ENCODE measurements at places on chromosomes 2 and 18.

GRCh38 chr2:120820263-120820952 is 84.7 kb downstream of the GLI2 start:
- DNase-seq, result no peak

DNA sequence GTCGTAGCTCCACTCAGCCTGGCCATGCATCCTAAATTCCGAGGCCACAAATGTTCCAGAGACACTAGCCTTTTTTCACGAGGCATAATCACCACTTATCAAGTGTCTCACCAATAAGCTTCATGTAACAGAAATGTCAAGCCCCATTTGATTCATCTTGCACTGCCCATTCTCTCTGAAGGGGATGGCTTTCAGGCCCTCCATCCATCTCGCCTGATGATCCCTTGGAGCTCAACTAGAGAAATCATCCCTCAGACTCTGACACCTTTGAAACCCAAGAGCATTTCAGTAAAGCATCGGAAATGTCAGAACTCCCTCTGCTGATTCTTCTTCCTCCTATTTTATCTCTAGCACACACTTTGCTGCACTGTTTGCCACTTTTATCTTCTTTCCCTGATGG is 91.7 kb downstream of the DCC start:
- no peak for DNase-seq

- no peak for DNase-seq
These were observed 8.2 kb downstream of the LPIN1 start for GRCh38 chr2:11754700-11755015.

- DNase-seq, result no peak
These were observed 292.8 kb downstream of the LNPK start for GRCh38 chr2:175709248-175709647.

DNA sequence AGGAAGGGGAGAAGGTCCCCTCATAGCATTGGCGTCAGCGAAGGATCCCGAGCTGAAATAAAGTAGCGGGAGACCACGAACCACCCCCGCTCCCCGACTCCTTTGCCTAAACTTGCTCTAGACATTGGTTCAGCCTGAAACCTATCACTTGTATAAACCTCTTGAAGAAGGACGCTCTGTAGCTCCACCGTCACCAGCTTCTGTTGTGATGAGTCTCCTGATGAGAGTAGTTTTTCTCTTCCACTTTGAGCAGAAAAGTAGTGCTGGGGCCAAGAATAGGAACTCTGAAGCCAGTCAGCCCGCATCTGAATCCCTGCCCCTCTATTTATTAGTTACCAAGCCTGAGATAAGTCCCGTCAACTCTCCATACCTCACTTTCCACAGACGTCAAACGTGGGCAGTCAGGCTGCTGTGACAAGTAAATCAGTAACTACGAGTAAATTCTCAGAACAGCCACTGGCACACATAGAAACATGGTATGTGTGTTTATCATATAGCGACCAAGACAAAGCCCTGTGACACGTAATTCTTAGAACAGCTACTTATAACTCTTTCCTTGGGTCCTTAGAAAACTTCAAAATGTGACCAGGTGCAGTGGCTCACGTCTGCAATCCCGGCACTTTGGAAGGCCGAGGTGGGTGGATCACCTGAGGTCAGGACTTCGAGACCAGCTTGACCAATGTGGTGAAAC is 61.7 kb downstream of the CD226 start:
- DNase-seq, result no peak

DNA sequence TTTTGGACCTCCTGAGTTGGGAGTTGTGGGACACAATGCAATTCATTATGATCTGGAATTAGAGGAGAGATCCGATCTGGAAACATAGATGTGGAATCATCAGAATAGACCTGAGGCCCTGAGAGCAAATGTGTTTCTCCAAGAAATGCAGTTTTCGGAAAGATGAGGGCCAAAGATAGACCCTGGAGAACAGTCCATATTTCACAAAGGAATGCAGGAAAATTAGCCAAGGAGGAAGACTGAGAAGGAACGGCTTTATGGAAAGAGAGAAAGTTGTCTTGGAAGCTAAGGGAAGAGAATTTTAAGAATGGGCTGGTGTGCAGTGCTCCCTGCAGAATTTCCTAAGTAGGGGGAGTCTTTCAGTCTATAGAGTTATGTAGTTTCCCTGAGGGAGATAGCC is 11.1 kb upstream of the ZNF532 start:
- DNase-seq, result no peak

- DNase-seq, result no peak
These were observed 79.8 kb downstream of the ASB1 start for GRCh38 chr2:238506371-238507068.

DNA sequence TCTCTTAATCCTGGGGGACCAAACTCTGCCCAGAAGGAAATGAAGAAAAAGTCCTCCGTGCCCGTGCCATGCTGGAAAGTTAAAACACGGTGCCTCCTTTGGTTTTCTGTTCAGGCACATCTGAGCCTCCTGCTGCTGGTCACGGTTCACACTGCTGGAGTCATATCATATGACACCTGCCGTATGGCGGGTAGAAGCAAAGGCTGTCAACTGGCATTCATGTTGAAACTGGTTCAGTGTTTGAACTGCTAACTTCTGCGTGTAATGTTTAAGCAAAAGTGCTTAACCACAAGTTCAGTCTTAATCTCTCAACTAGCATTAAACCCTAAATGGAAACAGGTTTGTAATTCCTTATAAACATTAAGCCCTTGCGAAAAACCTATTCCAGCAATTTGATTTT is 3.1 kb downstream of the STK39 start:
- peak; percentile 6 for DNase-seq

DNA sequence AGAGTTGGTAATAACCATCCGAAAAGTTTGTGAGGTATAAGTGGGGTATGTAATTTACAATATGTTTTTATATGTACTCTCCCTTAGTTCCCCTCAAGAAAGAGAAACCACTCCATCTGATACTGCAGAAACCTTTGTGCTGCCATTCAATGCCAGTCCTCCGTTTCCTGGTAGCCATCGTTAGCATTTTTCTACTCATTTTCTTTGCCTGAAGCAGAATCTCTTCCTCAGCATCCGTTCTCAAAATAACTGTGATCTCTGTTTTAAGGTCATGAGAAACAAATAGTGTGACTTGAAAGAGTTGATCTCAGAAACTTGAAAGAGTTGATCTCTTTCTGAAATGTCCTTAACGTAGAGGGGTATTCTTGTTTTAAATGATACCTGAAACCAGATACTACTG is 996 bp downstream of the PTCD3 start:
- DNase-seq, result no peak

DNA sequence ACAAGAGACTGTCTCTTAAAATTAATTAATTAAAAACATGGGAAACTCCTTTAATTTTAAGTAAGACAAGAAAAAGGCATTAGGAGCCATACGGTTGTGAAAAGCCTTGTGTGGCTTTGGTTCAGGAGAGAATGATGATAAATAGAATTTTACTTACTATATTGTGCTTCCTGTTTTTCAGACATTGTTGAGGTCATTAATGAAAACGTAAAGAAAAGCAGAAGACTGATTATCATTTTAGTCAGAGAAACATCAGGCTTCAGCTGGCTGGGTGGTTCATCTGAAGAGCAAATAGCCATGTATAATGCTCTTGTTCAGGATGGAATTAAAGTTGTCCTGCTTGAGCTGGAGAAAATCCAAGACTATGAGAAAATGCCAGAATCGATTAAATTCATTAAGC is 10.7 kb upstream of the IL1RL2 start:
- no peak for DNase-seq

GRCh38 chr18:8980496-8980895 is 122.0 kb upstream of the NDUFV2 start:
- no peak for DNase-seq

- DNase-seq, result no peak
These were observed 10.9 kb downstream of the TMEM169 start for GRCh38 chr2:216092646-216093045.

- no peak for DNase-seq
These were observed 76.1 kb downstream of the THADA start for GRCh38 chr2:43519643-43520221.

GRCh38 chr2:191657977-191658376 is 20.0 kb upstream of the NABP1 start:
- no peak for DNase-seq

DNA sequence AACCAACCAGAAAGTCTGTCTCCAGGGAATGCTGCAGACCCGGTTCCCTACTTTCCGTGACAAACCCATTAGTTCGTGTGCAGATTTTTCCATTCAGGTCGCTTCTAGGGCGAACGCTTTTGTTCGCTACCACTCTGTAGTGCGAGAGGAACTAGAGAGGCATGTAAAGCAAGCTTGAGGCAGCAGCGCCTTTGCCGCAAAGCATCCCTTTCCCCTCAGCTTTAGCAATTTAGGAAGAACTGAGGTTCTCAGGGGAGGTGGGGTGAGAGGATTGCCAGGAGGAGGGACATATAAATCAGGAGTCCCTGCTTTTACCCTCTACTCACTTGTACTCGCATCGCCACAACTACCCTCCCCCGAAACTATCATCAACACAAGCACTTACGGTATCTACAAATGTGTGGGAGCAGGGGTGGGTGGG is 748 bp upstream of the ZNF804A start:
- DNase-seq, result no peak

DNA sequence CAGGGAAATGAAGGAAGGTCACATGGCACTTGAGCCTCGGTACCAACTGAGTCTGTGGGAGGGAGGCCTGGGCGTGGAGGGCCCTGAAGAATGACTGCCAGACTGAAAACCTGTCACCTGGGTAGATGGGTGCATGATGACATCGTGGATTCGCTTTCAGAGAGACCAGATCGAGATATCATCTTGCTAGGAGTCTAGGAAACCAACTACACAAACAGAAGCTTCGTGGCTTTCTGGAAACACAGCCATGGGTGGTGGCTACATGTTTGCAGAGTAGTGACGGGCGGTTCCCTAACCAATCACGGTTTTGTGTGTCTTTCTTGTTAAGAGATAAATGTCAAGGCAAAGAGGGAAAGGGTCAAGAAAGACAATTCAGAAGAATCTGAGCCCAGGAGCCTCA is 155.0 kb downstream of the EIPR1 start:
- no peak for DNase-seq

DNA sequence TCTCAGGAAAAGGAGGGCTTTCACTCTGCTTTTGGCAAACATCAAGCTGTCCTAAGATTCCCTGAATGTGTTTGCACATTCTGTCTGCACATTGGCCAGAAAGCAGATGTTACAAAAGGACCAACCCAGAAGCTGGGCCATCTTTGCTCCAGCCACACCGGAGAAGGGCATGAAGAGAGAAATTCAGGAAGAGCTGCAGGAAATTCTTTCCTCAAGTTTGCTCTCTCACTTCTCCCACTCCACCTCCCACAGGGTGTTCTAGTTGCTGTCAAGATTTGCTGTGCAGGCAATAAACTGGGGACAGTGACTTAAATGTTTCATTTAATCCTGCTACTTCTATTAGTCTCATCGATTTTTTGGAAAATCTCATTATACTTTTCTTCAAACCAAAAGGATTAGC is 137.7 kb upstream of the UNC80 start:
- DNase-seq, result no peak

GRCh38 chr2:28463893-28464292 is 32.0 kb upstream of the PLB1 start:
- DNase-seq, result no peak

DNA sequence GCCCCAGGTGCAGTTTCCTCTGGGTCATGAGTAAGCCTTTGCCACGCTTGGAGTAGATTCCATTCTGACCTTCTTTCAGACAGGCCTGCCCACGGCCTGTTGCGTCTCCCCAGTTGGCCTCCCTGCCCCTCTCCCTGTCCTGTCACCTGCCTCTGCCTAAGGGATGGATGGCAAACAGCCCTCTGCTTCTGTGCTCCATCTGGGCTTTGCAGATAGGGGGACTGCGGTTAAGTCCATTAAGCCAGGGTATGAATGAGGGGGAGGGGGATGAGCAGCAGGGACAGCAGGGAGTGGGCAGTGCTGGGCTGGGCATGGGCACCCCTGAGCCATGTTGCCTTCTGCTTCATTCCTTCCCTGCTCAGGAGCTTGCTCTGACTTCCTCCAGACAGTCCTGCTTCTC is 37.6 kb upstream of the B3GNT7 start:
- DNase-seq, result no peak

DNA sequence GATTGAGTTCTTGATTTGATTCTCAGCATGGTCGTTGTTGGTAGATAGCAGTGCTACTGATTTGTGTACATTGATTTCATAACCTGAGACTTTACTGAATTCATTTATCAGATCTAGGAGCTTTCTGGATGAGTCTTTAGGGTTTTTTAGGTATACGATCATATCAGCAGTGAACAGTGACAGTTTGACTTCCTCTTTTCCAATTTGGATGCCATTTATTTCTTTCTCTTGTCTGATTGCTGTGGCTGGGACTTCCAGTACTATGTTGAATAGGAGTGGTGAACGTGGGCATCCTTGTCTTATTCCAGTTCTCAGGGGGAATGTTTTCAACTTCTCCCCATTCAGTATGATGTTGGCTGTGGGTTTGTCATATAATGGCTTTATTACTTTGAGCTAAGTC is 27.9 kb upstream of the CXCR2 start:
- DNase-seq, result no peak

DNA sequence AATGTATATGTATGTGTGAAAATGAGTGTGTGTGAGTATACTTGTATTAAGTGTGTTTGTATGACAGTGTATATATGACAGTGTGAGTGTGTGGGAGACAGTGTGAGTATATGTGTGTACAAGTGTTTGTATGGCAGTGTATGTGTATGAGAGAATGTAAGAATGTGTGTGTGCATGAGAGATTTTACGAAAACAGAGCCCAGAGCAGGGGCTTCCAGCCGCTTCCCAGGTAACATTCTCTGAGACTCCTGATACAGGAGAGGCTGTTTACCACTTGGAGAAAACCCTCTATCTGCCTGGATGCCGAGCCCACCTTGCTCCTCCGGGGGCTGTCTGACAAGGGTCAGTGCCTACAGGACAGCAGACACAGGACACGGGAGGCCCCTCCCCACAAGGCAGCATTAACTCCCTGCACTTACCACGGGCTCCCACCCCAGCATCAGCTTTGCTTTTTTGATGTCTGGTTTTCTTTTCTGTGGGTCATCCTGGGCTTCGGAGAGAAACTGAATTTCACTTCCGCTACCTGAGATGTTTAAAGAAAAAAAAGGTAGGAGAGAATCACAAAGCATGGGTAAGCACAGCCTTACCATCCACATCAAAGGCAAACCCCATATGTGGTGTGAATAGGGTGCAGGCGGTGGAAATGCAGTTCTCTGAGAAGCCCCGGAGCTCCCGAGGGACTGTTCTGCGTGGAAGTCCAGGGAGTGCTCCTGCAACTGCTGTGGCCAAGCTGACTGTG is 97.6 kb downstream of the UXS1 start:
- no peak for DNase-seq

DNA sequence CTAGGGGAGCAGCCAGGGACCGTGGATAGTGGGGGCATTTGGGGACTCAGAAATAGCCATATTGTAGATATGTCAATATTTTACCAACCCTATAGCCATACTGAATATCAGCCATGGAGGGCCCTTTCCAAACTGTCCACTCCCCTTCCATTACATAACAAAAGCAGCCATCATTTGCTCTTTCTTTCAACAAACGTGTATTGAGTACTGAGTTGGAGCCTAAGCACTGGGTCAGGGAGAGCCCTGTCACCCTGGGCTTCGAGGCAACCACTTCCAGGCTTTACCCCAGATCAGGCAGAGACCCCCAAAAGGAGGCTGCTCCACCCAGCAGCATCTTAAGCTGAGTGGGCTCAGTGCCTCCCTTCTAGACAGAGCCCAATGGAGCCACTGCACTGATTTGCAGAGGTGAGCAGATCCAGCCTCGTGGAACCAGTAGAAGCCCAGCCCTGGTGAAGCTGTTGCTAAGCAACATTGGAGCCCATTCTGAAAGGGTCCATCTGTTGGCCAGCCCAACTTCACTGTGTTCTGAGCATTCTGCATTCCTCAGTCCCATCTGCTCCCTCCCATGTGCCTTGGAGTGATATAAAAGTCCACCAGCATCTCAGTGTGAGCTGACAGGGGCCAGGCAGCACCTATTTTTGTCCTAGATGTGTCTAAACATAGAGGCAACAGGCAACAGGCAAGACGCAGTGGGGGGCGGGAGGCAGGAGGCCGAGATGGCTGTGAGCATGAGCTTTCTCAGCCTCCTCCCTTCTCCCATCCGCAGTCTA is 112.1 kb downstream of the PLB1 start:
- DNase-seq, result no peak

Measured in stimulated activated CD8-positive, alpha-beta memory T cell treated with anti-CD3 and anti-CD28 coated beads, Interleukin-4, amount 100 ng/mL, for 4 hours (primary cell).